Fibroblast of skin of right biceps (primary cell): ENCODE measurements at places on chromosomes 7 and 10.

DNA sequence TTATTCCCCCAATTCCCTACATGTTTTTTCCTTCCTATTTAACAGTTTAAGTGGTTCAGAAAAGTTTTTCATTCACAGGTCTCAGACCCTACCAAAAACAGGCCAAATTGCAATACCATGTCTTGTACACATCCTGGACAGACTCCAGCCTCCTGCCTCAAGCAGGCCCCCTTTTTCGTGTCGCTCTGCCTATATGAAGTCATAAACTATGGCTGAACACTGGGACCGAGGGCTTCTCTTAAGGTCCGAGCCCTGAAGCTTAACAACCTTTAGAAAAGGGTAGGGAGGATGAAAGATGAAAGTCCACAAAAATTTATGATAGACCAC lies 1.4 kb downstream of the FBXW4 start:
- peak; percentile 72 for DNase-seq

DNA sequence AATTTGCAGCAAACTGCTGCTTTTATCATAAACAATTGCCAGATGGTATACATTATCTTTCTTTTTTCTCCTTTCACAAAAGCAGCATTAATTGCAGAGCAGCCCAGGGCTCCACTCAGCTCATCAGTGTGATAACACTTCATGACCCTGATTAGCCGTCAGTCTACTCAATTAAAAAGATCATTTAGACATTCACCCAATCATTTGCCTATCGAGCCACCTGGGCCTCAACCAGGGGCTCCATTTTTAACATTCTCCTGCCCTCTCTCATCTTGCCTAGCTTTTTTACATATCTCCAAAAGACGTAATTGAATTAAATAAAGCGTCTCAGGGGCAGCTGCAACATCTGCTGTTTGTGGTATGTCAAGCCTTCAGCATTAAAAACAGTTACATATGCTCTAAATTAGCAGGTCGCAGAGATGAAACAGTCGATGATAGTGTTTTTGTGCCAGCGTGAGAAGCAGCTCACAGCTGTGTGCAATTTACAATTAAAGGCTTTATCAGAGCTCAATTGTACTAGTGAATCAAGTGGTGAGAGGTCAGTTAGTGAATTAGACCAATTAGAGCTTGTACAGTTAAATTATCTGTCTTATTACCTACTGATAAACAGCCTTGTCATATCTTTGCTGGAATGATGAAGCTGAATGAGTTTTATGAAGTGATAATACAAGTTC lies 522.5 kb downstream of the ETV1 start:
- no peak for DNase-seq

- no peak for DNase-seq
These were observed 103.6 kb downstream of the ELMO1 start for GRCh38 chr7:37344886-37345579.

GRCh38 chr7:130154501-130155317 lies 50.5 kb downstream of the TMEM209 start:
- DNase-seq: no peak

DNA sequence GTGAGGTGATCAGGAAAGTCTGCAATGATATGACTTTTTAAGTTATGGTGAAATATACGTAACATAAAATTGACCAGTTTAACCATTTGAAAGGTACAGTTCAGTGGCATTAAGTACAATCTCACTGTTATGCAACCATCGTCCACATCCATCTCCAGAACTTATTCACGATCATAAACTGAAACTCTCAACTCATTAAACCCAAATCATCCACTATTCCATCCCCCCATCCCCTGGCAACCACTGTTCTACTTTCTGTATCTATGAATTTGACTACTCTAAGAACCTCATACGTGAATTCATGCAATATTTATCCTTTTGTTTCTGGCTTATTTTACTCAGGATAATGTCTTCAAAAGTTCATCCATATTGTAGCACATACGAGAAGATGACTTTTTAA lies 48.4 kb downstream of the TFAM start:
- DNase-seq: no peak

GRCh38 chr10:122830965-122831353 lies 14.7 kb downstream of the CUZD1 start:
- no peak for DNase-seq
